ENCODE measurements at places on chromosomes 11 and 22.

GRCh38 chr11:96329419-96329818, 13.6 kb downstream of the MAML2 start:
- DNase-seq: no peak

DNA sequence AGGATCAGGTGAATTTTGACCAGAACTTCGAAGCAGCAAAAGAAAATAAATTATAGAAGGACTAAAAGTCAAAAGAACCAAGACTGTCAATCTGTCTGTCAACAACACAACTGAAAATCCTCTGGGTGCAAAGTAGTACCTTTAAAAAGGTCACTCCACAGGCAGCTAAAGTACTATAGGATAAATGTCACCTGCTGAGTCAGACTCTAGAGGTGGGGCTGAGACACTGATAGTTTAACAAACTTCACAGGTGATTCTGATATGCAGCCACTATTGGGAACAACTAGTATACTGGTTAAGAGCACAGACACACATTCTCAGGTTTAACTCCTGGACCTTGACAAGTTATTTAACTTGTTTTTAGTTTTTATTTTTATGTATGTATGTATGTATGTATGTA, 107.3 kb downstream of the FCHSD2 start:
- no peak for DNase-seq

DNA sequence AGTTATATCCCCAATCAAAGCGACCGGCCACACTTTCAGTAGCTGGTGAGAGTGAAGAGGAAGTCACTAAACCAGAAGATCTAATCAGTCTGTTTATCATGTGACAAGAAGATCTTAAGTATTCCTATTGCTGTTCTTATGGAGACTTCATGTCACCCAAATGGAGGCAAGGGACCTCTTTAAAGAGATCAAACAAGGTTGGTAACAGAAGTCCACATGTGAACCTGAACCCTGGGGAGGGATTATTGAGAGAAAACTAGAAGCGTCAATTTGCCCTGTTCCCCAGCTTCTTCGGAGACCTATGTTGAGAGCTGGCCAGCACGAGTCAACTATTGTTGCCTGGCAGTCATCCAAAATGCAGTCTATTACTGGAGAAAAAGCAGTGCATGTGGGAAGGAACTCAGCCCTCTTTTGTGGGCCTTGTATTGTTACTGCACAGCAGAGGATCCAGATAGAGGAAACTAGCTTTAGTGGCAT, 76.9 kb upstream of the CTSC start:
- no peak for DNase-seq

GRCh38 chr11:116302756-116303155, 470.0 kb downstream of the BUD13 start:
- DNase-seq: no peak

DNA sequence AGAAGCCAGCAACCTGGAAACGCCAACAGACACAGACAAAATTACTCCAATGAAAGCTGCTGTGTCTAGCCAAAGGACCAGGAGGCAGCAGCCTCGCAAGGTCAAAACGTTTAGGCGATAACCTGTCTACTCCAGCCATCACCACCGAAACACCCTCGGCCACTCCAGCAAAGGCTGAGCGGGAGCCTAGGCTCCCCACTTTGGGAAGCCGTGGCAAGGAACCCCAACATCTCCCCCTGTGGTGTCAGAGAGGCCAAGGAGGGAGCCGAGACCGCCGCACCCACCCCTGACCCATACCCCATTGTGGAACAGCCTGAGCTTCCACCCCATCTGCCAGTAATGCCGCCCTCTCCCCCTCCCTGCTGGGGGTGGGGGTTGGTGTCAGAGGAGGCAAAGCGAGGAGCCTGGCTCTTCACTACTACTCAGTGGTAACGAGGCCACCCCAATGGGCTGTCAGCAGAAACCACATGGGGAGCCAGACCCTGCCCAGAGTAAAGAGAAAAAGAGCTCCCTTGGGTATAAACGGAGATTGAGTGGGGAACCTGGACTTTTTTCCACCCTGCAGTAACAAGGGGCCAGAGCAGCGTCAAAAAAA, 33.9 kb upstream of the SEPTIN5 start:
- no peak for DNase-seq

DNA sequence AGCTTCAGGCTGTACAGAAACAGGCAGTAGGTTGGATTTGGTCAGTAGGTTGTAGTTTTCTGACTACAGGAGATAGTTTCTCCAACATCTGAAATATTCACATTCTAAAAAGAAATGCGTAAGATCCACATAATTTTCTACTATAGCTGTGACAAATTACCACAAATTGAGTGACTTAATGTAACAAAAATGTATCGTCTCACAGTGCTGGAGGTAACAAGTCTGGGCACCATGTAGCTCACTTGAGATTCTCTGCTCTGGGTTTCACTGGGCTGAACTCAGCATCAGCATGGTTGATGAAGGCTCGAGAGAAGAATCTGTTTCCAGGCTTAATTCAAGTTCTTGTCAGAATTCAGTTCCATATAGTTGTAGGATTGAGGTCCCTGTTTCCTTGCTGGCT, 350.9 kb upstream of the CCDC179 start:
- no peak for DNase-seq

GRCh38 chr11:121071846-121072450, 29.1 kb upstream of the TECTA start:
- no peak for DNase-seq

GRCh38 chr11:115480611-115481010, 23.6 kb downstream of the CADM1 start:
- no peak for DNase-seq

DNA sequence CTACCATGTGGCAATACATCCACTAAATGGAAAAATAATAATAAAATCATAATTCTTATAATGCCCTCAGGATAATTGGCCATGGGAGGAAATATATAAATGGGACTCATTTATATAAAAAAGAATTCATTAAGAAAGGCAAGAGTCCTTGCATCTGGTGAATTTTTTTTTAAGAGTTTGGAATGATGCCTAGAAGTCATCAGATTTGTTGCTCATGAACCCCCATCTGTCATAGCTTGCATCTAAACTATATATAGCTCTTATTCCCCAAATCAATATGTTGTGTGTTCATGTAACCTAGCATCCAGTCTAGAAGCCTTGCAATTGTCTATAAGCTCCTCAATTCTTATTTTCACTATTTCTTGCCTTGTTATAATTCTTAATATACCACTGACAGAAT, 75.9 kb downstream of the CADM1 start:
- no peak for DNase-seq

Measured in stimulated activated CD4-positive, alpha-beta T cell treated with anti-CD3 and anti-CD28 coated beads, TNF-alpha, amount 100 ng/mL, for 4 hours (primary cell).